Epithelial cell of proximal tubule (primary cell): ENCODE measurements at places on chromosomes 16 and 17.

GRCh38 chr17:2396192-2396567, 4.7 kb downstream of the MNT start:
- DNase-seq: no peak

DNA sequence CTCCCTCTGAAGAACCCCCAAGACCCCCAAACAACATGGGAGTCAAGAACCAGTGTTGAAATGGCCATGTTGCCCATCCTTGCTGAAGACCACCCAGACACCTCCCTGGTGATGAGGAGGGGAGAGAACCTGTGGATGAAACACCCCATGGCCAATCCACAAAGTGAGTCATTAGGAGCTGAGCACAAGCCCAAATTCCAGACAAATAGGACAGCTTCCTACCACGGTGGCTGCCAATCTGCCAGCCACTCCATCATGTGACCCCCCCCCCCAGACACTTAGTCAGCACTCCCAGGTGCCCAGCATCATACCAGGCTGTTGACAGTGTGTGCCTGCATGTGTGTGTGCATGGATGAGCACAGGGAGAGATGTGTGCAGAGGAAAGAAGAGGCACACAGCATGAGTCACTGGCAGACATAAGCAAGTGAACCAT, 26.4 kb upstream of the RPL38 start:
- DNase-seq: no peak

DNA sequence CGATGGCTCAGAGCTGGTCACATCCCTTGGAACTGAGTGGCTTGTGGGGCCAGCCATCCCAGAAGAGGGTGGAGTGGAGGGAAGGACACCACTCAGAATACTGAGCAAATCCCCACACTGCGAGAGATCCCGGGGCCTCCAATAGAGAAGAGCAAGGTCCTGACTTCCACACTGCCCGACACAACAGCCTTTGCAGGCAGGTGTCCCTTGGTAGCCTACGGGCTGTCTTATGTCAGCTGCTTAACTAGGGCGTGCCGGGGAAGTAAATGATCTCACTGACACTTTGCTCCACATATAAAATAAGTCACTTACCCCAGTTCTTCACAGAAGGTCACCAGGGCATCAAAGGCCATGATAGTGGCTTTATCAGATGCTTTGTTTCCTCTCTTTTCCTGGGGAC, 16.1 kb downstream of the RECQL5 start:
- DNase-seq: no peak

DNA sequence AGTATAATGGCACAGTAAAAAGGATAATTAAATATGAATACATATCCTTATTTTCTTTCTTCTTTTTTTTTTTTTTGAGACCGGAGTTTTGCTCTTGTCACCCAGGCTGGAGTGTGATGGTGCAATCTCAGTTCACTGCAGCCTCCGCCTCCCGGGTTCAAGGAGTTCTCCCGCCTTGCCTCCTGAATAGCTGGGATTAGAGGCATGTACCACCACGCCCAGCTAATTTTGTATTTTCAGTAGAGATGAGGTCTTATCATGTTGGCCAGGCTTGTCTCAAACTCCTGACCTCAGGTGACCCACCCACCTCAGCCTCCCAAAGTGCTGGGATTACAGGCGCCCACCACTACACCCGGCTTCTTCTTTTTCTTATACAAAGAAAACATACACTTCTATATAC, 12.0 kb downstream of the GABARAPL2 start:
- DNase-seq: no peak

DNA sequence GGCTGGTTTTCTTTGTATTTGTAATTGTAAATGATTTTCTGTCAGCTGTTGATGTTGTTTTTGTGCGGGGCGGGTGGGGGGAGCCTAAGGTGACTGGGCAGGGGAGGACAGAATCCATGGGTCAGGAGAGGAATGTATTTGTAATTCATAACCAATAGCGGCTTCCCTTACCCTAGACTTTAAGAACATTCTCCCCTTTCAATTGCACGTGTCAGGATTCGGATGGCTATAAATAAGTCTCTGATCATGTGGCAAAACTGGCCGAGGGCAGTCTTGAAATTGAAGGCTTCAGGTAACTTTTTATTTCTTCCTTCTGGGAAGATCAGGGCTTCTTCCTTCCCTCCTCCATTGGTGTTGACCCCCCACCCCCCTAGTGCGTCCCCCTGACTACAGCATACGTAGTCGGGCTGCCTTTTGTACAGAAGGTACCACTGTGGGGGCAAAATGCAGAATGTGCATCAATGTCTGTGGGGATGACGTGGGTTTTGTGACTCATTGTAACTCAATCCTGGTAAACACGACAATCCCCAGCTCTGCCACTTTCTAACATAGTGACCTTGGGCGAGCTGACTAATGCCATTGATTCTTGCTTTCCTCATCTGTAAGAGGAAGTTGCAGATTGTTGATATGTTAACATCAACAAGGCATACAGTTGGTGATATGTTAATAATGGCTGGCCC, 16.2 kb downstream of the MARCHF10 start:
- DNase-seq: no peak

- no peak for DNase-seq
These were observed 443.5 kb downstream of the GRIN2A start for GRCh38 chr16:9738690-9739089.

DNA sequence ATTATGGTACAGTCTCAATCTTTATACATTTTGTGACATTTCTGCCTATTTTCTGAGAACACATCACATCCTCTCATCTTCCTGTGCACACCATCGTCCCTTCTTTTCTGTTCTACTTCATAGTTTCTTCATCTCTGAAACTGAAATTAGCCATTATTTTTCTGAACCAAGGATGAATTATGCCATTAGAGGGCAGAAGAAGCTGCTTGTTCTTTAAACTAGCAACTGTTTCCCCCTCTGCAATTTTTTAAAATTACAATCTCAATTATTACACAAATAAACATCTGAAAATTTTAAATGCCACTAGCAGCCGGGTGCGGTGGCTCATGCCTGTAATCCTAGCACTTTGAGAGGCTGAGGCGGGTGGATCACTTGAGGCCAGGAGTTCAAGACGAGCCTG, 41.3 kb downstream of the RBBP6 start:
- no peak for DNase-seq

DNA sequence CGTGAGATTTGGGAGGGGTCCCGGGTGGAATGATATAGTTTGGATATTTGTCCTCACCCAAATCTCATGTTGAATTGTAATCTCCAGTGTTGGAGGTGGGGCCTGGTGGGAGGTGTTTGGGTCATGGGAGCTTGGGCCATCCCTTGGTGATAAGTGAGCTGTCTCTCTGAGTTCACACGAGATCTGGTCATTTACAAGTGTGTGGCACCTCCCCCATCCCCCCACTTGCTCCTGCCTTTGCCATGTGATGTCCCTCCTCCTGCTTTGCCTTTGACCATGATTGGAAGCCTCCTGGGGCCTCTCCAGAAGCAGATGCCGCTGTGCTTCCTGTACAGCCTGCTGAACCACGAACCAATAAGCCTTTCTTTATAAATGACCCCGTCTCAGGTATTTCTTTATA, 21.3 kb upstream of the BAIAP2 start:
- DNase-seq: no peak

DNA sequence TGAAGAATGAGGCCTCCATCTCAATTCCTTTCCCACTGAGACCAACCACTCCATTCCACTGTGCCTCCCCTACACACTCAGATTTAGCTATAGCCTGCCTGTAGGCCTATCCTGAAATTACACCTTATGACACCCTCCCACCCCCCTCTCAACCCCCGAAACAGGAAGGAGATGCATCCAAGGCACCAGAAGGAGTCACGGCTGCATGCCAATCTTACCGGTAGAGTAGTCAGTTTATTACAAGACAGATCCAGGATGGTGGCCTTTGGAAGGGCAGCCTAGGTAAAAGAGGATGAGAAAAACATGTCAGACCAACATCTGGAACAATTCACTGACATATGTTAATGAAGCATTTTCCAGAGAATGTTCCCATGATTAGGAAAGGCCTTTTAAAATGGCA, 2.6 kb downstream of the LRRC59 start:
- no peak for DNase-seq

DNA sequence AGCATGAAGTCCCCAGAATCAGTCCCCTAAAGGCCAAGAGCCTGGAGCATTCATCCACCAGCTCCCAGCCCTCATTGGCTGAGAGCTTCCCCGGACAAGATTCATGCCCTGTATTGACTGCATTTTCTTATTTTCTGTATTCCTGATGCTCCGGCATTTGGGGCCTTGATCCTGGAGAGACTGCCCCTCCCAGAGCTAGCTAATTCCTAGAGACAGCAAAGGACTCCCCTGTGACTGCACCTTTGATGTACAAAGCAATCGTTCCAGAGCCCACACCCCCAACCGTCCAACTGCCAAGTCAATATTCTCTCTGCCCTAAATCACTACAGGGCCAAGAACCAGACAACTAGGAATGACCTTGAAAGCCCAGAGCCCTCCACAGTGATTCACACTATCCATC, 93.4 kb upstream of the CDH5 start:
- DNase-seq: no peak

- DNase-seq: no peak
These were observed 133.2 kb downstream of the CBLN1 start for GRCh38 chr16:49148410-49148809.

- DNase-seq: no peak
These were observed 254.6 kb downstream of the HS3ST3A1 start for GRCh38 chr17:13346996-13347762.

DNA sequence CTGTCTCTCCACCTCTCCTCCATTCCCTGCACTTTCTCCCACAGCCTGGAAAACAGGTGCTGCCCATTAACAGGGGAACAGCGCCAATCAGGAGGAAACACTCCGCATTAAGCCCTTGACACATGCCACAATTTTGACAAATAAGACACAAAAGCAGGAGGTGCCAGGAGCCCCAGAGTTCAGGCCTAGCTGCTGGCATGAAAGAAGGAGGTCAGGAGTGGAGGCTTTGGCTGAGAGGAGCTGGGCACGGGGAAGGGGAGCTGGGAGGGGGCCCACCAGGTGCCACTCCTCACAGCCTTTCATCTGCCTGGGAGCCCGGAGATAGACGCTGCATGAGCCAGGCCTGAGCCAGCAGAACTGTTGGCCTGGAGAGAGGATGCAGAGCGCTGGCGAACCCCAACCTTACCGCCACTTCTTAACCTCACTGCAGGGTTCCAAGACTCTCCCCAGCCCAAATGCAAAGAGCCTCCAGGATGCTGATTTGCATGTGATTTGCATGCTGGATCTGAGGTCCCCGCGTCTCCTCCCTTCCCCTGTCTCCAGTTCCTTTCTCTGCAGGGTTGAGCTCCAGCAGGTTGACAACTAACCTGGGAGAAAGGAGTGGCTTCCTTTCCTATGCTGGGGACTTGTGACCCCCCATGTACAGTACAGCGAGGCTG, 139.8 kb upstream of the SDK2 start:
- no peak for DNase-seq

DNA sequence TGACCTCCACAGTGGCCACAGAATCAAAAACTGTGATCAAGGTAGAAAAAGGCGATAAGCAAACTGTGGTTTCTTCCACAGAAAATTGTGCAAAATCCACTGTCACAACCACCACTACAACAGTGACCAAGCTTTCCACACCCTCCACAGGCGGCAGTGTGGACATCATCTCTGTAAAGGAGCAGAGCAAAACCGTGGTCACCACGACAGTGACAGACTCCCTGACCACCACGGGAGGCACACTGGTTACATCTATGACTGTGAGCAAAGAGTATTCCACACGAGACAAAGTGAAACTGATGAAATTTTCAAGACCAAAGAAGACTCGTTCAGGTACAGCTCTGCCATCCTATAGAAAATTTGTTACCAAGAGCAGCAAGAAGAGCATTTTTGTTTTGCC, 83.6 kb downstream of the C17orf58 start:
- no peak for DNase-seq

GRCh38 chr16:3458278-3458851, 14.9 kb downstream of the NAA60 start:
- DNase-seq: no peak

DNA sequence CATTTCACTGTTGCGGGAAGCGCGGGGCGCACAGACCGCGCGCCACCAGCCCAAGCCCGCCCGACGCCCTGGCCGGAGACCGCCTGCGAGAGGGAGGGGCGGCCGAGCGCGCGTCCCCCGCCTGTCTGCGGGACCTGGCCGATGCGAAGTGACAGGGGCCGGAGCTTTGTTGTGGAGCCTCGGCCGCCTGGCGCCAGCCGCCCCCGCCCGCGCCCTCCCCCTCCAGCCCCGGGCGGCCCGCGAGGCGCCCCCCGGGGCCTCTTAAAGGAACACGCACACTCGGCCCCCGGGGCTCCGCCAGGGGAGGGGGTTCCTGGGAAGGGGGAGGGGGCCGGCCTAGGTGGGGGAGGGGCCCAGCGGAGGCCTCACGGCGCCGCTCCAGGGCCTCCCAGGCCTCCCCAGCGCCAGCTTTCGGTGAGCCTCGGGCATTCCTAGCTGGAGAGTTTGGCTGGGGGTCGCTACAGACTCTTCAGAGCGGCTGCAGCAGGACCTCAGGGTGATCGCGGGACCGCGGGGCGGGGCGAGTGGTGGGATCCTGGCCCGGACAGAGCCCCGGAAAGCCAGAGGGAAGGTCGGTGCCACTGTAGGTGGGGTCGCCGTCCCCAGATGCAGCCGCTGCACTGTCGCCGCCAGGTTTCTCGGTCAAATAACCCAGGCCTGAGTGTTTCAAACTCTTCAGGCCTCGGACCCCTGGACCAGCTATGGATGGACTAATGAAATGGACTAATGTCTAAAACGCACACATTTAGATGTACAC, 2.4 kb upstream of the TBX2 start:
- DNase-seq: no peak

DNA sequence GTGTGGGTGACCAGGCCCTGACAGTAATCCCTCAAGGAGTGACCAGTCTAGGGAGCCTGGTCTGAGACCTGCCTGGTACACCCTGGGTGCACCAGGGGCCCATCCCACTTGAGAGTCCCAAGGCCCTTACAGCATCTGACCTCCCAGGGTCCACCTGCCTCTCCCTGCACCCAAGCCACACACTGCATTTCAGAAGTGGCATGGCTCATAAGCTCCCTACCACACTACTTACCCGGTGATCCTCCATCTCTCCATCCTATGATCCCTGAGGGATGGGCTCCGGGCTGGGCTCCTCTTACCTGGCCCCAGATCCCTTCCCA, 40.6 kb downstream of the LGALS9 start:
- DNase-seq: no peak

- DNase-seq: no peak
These were observed 31.9 kb downstream of the UBE2O start for GRCh38 chr17:76421044-76421407.

DNA sequence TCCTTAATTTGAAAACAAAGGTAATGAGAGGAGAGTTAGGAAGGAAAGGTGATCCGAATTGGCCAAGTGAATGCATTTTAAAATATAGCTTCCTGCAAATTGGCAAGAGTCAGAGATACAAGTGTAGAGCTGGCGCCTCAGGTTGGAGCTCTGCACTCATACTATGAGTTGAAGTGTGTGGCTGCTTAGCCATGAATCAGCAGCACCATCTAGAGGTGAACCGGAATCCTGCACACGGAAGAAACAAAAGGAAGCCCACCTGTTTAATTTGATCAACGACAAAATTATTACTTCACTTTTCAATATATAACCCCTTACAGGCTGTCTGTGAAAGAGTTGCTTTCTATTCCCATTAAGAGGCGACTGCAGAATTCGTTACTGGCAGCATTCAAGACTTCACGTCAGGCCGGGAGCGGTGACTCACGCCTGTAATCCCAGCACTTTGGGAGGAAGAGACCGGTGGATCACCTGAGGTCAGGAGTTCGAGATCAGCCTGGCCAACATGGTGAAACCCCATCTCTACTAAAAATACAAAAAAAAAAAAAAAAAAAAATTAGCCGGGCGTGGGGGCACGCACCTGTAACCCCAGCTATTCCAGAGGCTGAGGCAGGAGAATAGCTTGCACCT, 1253.7 kb upstream of the CDH8 start:
- no peak for DNase-seq

GRCh38 chr16:80938004-80938878, 68.4 kb downstream of the CMC2 start:
- DNase-seq: no peak
